ENCODE measurements at places on chromosomes 16 and 17.
A peak's percentile ranks its signal among the peaks of the same experiment; 100 is the strongest.

GRCh38 chr17:74763565-74764387, 12.4 kb downstream of the NAT9 start:
- H3K4me1 ChIP-seq = peaks cover 10% of the 10 kb centered on the region
- no peak overlapping the region for H3K4me3 ChIP-seq
- H3K36me3 ChIP-seq = peaks cover 46% of the 10 kb centered on the region
- no peak for ATAC-seq
- H3K27me3 ChIP-seq = no peaks in the 10 kb centered on the region

- H3K27ac ChIP-seq = no peak overlapping the region
- ATAC-seq = no peak
- H3K4me3 ChIP-seq = no peak overlapping the region
- H3K36me3 ChIP-seq = no peaks in the 10 kb centered on the region
- H3K4me1 ChIP-seq = peaks cover 15% of the 10 kb centered on the region
Observed at GRCh38 chr16:57616876-57617275, 11.6 kb upstream of the ADGRG1 start.

GRCh38 chr17:42760652-42761581, at the start of gene RAMP2:
Gene RAMP2 (plus strand): TSS chr17:42761227. CDS start chr17:42761262, 35 bp downstream.
- peaks cover 56% of the 10 kb centered on the region for H3K27me3 ChIP-seq
- peak within 1 kb of the TSS; percentile 55 for H3K4me3 ChIP-seq
- no peaks in the 10 kb centered on the region for H3K36me3 ChIP-seq
- no peaks in the 10 kb centered on the region for H3K4me1 ChIP-seq
- H3K27ac ChIP-seq = no peak within 1 kb of the TSS

DNA sequence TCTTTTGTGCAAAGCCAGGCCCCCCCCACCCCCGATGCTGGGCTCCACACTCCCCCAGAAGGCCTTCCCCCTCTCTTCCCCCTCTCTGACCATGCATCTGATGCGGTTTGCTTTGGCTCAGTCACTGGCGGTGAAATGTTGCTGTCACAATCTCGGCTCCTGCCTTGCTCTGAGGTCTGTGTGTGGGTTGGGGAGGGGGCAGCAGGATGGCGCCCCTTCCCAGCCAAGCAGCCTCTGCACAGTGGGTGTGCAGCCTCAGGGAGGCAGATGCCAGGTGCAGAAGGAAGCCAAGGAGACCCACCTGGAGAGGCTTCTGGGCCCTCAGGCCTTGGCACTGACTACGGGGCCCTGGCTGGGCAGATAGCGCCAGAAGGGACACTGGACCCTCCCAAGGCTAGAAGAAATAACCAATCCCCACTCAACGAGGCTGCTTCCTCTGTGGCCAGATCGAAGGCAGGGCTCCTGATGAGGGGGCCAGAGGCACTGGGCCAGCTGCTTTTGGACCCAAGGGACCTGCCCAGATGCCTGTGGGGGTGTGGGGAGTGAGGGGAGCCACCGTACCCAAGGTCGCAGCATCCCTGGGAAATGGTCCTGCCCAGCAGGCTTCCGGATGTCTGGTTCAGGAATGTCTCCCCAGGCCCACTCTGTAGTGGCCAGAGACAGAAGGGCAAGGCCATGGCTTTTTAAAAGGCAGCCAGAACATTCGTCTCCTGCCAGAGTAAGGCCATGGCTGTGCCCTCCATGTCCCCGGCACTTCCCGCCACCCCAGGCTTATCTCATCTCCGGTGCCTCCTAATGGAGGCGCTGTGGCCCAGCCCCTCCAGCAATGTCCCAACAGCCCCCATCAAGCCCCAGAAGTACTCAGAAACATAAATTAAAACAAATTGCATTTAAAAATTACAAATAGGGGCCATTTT, 43.4 kb upstream of the SLC38A10 start:
- H3K27ac ChIP-seq = no peak overlapping the region
- H3K4me1 ChIP-seq = no peaks in the 10 kb centered on the region
- H3K27me3 ChIP-seq = peaks cover 18% of the 10 kb centered on the region
- no peak overlapping the region for H3K4me3 ChIP-seq
- H3K36me3 ChIP-seq = peaks cover 5% of the 10 kb centered on the region
- ATAC-seq = no peak

DNA sequence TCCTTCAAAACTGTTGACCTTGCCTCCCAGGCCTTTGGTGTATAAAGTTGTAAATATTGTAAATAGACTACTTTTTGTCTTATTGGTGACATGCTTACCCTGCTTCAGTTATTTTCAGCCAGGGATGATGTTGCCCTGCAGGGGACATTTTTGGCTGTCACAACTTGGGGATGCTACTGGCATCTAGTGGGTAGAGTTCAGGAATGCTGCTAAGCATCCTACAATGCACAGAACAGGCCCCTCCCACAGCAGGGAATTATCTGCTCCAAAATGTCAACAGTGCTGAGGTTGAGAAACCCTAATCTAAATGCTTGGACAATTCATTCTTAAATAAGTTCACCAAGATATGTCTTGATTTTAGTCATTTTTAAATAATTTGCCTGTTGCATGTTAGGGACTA, 459.8 kb downstream of the PMP22 start:
- no peak for ATAC-seq
- no peak overlapping the region for H3K4me3 ChIP-seq
- no peaks in the 10 kb centered on the region for H3K36me3 ChIP-seq
- peaks cover 21% of the 10 kb centered on the region for H3K27me3 ChIP-seq
- H3K27ac ChIP-seq = no peak overlapping the region
- no peaks in the 10 kb centered on the region for H3K4me1 ChIP-seq

- peaks cover 4% of the 10 kb centered on the region for H3K4me1 ChIP-seq
- no peak overlapping the region for H3K4me3 ChIP-seq
- no peak for ATAC-seq
- peaks cover 6% of the 10 kb centered on the region for H3K27me3 ChIP-seq
Observed at GRCh38 chr17:8656693-8657092, 26.2 kb upstream of the MYH10 start.

DNA sequence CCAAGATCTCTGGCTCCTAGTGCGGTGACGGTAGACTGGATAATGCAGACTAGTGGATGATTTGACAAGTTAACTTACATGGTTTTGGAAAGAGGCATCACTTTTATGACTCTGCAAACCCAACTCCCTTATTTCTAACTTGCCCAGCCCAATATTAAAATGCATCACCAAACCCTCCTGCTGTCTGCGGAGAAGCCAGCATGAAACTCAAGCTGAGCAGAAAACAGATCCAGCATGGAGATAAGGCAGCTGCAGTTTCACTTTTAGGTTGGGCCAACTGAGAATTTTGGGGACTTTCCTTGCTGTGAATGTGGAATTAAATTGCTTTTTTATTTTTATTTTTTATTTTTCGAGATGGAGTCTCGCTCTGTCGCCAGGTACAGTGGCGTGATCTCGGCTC, 27.8 kb downstream of the CDH1 start:
- H3K36me3 ChIP-seq = no peaks in the 10 kb centered on the region
- H3K4me1 ChIP-seq = peaks cover 22% of the 10 kb centered on the region
- H3K27me3 ChIP-seq = peaks cover 4% of the 10 kb centered on the region
- H3K4me3 ChIP-seq = peak overlapping the region; percentile 10
- peak; percentile 44 for ATAC-seq

DNA sequence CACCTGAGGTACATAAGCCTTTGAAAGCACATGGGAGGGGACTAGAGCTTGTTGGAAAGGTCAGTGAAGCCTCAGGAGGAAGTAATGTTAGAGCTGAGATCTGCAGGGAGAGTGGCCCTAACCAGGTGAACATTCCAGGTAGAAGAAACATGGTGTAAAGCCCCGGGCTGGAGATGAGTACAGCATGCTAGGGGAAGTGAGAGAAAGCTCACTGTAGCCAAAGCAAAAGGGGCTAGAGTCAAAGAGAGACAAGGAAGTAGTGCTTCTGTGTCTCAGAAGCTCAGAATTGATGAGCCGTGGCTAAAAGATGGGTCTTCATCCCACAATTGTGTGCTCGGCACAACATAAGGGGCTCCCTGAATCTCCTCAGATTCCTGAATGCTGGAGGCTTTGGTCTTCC, 481.8 kb downstream of the XYLT1 start:
- no peaks in the 10 kb centered on the region for H3K27me3 ChIP-seq
- no peak overlapping the region for H3K4me3 ChIP-seq
- no peaks in the 10 kb centered on the region for H3K36me3 ChIP-seq
- H3K27ac ChIP-seq = no peak overlapping the region
- H3K4me1 ChIP-seq = peaks cover 25% of the 10 kb centered on the region
- ATAC-seq = no peak

GRCh38 chr17:1779571-1780131, 17.8 kb downstream of the SERPINF1 start:
- no peaks in the 10 kb centered on the region for H3K27me3 ChIP-seq
- H3K36me3 ChIP-seq = peaks cover 69% of the 10 kb centered on the region

GRCh38 chr17:59779521-59779920, 72.1 kb downstream of the VMP1 start:
- H3K27me3 ChIP-seq = no peaks in the 10 kb centered on the region
- H3K27ac ChIP-seq = peak overlapping the region; percentile 83
- peaks cover 39% of the 10 kb centered on the region for H3K4me1 ChIP-seq
- peaks cover 90% of the 10 kb centered on the region for H3K36me3 ChIP-seq
- H3K4me3 ChIP-seq = peak overlapping the region; percentile 66
- peak; percentile 58 for ATAC-seq

DNA sequence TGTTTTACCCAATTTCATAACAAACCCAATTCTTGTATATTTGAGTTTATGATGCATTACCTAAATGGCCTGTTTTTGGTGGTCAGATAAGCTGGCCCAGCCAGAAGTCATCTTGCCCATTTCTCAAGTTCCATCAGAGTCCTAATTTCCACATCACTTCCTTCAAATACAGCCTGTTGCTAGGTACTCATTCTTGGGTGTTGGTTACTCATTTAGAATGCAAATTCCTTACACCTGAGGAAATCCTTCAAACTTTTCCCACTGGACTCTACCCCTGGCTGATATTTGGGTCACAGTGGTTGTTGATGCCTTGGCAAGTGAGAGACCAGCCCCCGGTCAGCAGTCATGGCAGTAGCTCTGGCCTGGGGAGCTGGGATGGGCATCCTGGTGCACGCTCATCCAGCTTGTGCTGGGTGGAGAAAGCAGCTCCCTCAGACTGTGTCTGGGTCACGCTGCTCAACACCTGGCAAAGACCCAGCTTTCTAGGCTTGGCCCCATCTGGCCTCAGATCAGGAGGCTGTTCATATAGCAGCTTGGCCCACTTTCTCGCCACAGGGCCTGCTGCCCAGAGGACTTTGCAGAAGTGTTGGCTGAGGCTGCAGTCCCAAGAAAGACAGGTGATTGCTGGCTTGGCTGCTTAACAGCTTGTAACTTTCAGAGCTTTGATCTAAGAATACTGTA, 25.8 kb downstream of the WSB1 start:
- peaks cover 47% of the 10 kb centered on the region for H3K36me3 ChIP-seq
- ATAC-seq = no peak
- peaks cover 5% of the 10 kb centered on the region for H3K4me1 ChIP-seq

DNA sequence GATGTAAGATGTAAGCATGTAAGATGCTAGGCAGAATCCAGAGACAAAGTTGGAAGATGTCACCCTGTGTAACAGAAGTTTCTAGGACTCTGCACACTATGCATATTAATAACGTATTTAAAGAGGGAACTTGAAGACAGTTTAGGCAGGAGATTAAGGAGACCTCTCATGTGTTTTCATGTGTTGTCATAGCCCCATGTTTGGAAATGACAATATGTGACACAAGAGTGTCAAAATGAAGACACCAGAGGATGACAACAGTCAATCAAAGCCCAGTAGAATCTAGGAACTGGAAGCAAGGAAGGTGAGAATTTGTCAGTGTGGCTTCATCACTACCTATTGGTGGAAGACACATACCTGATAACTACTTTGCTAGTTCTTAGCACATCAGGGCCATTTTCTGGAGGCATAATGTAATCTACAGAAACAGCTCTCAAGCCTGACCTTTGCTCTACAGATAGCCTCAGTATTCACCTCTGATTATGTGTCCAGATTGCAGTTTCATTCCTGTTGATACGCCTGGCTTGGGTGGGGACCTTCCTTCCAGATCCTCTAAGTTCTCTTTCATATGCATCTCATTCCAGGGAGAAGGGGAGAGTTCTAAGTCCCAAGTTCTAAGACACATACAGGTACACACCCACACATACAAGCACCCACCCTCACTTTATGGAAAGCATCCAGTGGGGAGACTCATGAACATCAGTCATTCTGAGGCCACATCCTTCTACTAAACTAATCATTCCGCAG, 26.3 kb downstream of the PMP22 start:
- no peak overlapping the region for H3K4me3 ChIP-seq
- no peaks in the 10 kb centered on the region for H3K4me1 ChIP-seq
- no peak overlapping the region for H3K27ac ChIP-seq
- no peaks in the 10 kb centered on the region for H3K36me3 ChIP-seq

- H3K27me3 ChIP-seq = peaks cover 3% of the 10 kb centered on the region
- ATAC-seq = no peak
- H3K36me3 ChIP-seq = no peaks in the 10 kb centered on the region
- H3K4me3 ChIP-seq = no peak overlapping the region
- H3K27ac ChIP-seq = no peak overlapping the region
Observed at GRCh38 chr17:37725601-37726146, 19.2 kb downstream of the HNF1B start.

GRCh38 chr17:36583787-36584186, 7.9 kb upstream of the DHRS11 start:
- peaks cover 98% of the 10 kb centered on the region for H3K36me3 ChIP-seq
- H3K27me3 ChIP-seq = no peaks in the 10 kb centered on the region
- ATAC-seq = no peak
- H3K4me3 ChIP-seq = no peak overlapping the region
- H3K27ac ChIP-seq = no peak overlapping the region

GRCh38 chr16:86324320-86324719, 186.0 kb upstream of the FOXF1 start:
- H3K27me3 ChIP-seq = peaks cover 8% of the 10 kb centered on the region
- H3K27ac ChIP-seq = no peak overlapping the region
- no peak overlapping the region for H3K4me3 ChIP-seq
- ATAC-seq = no peak
- H3K4me1 ChIP-seq = no peaks in the 10 kb centered on the region
- H3K36me3 ChIP-seq = no peaks in the 10 kb centered on the region

DNA sequence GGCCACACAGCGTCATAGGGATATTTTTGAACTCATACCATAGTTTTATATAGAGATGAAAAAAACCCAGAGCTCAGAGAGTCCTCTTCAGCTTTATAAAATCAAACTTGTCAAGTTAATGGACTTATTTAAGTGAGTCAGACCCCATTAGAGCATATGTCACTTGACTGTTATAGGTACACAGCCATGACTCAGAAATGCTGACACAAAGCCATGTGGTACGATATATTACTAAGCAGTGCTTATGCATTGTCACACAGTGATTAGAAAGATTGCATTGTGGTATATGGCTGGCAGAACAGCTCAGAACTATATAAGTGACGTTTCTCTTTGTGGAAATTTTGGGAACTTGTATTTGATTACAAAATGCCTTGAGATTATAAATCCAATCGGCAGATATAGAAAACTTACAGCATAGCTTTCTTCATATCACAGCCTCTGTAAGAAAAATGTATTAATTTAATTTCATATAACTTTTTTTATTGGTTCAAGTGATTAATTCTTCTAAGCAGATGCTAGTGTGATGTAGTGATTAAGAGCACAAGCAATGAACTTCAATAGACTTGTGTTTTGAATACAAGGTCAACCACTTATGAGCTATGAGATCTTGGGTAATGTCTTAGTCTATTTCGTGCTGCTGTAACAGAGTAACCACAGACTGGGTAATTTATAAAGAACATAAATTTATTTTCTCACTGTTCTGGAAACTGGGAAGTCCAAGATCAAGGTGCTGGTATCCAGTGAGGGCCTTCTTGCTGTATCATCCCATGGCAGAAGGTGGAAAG, 25.8 kb upstream of the GINS3 start:
- peak; percentile 95 for ATAC-seq
- H3K27ac ChIP-seq = no peak overlapping the region
- H3K27me3 ChIP-seq = peaks cover 24% of the 10 kb centered on the region
- H3K4me1 ChIP-seq = no peaks in the 10 kb centered on the region
- no peak overlapping the region for H3K4me3 ChIP-seq
- no peaks in the 10 kb centered on the region for H3K36me3 ChIP-seq

GRCh38 chr17:52035336-52035915, 123.1 kb downstream of the CA10 start:
- no peaks in the 10 kb centered on the region for H3K4me1 ChIP-seq
- peaks cover 9% of the 10 kb centered on the region for H3K27me3 ChIP-seq
- H3K4me3 ChIP-seq = no peak overlapping the region
- H3K36me3 ChIP-seq = no peaks in the 10 kb centered on the region
- H3K27ac ChIP-seq = no peak overlapping the region
- ATAC-seq = no peak
